Activated CD4-positive, alpha-beta T cell treated with anti-CD3 and anti-CD28 coated beads, Interleukin-2, amount 50 U/mL, for 4 hours (primary cell): ENCODE measurements at places on chromosomes 16 and 17.

GRCh38 chr16:22652463-22652845 lies 141.8 kb downstream of the NPIPB5 start:
- no peak for DNase-seq

GRCh38 chr16:30096862-30097563 lies 1.0 kb upstream of the YPEL3 start:
- DNase-seq = no peak

DNA sequence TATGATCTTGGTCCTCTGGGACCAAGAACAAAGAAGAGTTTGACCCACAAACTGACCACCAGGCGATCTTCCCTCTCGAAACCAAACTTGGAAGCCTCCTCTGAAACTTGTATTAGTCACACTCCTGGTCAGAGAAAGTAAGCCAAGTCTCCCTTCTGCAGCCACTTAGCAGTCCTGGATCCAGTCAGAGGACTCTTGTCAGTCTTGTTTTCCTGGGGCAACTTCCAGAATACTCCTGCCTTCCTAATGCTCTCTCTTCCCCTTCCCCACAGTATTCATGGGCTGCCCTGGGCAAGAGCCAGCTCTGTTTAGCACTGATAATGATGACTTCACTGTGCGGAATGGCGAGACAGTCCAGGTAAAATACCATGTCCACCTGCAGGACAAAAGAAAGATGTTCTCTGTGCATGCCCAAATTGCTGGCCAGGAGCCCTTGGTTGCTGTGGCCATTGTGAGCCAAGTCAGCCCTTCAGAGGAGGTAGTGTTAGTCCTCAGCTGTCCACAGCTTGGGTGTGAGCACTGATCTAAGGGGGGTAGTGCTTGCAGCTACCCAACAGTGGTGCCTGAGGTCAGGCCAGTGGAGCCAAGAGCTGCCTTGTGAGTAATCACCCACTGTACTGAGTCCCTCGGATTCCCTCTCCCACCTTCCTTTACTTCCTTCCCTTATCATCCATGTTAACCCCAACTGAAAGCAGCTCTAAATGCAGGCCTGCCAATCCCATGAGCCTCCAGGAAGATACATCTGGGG lies 31.2 kb downstream of the CDH3 start:
- DNase-seq = no peak

- DNase-seq = peak; percentile 91
Observed at GRCh38 chr17:4966844-4967538, 626 bp downstream of the SPAG7 start.

DNA sequence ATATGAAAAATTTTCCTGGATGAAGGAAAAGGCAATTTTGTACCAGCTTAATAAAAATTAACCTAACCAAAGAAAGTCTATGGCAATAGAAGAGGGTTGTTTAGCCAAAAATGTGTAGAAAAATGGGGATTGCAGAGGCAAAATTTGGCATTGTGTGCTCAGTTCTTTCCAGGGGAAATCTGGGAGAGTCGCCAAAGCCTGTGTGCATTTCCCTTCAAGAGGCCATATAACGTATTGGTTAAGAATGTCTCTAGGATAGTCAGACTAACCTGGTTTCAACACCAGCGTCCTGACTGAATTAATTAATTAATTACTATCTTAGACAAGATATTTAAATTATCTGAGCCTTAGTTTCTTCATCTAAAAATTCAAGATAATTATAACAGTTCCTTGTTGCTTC lies 44.8 kb upstream of the HLF start:
- DNase-seq = no peak

DNA sequence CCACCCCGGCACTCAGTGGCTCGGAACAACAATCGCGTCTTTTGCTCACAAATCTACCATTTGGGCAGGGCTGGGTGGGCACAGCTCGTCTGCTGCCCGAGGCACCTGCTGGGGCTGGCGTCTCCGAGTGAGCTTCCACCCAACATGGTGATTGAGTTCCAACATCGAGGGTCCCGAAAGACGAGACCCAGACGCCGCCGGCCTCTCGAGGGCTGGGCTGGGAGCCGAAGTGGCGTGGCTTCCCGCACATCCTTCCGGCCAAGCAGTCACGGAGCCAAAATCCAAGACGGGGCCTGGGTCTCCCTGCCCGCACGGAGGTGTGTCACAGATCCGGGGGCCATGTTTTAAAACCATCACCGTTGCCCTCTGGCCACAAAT lies 7.5 kb upstream of the ZFPM1 start:
- DNase-seq = no peak

- no peak for DNase-seq
Observed at GRCh38 chr17:80468781-80469493, 7.5 kb downstream of the NPTX1 start.
